PC-9 (cell line): ENCODE measurements at places on chromosomes 16 and 17.

DNA sequence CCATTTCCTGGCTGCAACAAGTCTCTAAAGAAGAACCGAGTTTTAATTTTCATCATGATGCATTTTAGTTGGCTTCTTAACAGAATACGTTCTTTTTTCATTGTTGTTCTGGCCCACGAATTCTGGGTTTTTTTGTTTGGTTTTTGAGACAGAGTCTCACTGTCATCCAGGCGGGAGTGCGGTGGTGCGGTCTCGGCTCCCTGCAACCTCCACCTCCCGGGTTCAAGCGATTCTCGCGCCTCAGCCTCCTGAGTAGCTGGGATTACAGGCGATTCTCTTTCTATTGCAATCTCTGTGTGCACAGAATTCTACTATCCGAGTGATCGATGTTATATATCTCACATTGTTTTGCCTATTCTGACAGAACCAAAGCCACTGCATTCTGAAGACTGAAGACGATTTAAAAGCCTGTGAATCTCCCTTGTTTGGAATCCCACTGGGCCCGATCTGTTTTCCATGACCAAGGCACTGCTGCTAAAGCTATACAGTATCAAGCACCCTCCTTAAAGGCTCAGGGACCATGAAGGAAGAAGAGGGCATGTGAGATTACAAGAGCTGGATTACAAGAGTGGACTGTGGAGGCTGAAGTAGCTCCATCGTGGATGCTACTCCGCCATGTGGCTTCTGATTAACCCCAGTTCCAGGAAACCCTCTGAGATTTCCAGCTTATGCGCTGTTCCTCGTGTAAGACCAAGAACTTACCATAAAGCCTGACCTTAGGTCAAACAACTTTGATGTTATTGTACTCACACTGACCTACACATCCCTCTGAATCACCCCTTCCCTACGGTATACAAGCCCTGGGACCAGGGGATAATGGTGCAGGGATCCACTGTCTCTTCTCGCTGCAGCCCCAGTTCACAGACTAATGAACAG, 44.3 kb downstream of the ADCY9 start:
- DNase-seq, result no peak

DNA sequence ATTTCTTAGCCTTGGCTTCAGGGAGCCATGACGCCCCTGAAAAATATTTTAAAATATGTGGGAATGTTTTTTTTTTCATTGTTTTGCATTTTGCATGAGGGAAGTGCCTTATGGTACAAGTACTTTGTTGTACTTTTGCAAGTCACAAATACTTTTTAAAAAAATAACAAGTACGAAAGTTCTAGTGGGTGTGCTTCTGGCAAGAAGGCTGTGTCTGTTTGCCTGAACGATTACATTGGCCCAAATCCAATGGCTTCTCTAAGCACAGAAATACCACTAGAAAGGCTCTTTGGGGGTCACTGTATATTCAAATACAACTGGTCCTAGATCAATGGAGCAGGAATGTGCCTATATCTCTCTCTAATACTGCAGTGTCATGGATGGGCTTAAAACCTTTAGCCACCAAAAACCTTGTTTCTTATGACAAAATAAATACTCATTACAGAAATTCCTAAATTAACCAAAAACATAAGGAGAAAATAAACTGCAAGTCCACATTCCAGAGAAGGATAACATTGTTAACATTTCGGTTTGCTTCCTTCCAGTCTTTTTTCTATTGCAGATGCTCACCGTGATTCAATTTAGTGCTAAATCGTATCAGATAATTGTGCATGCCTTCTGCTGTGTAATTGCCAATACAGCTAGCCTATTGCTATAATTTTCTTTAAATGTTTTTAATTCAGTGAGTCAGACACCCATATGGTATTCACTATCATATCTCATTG, 97.4 kb downstream of the VAT1L start:
- no peak for DNase-seq

- DNase-seq, result no peak
These were observed 28.7 kb downstream of the ACSF3 start for GRCh38 chr16:89122322-89122851.

DNA sequence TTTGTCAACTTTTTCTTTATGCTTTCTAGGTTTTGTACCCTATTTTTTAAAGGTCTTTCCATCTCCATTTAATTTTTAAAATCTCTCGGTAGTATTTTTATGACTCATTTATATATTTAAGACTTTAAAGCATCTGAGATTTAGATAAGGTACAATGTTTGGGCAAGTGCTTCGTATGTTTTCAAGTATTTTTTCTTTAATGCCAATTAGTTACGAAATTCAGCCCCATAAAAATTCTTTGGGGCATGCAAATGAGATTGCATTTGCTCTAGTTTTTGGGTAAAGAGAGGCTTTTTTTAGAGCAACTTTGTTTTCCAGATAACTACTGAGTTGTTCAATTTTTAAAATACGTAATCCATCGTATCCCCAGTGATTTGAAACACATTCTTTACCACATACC, 65.3 kb upstream of the CRHR1 start:
- no peak for DNase-seq

DNA sequence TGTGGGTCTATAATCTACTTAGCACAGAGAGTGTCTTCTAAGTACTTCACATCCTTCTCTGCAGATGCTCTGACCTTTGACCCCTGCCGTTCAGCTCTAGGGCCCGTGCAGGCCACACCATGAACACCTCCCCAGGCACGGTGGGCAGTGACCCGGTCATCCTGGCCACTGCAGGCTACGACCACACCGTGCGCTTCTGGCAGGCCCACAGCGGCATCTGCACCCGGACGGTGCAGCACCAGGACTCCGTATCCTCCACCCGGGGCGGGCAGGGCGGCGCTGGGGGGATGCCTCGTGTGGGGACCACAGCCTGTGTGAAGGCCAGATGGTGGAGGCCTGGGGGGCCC, 686 bp downstream of the MLST8 start:
- no peak for DNase-seq

- DNase-seq, result no peak
These were observed 9.4 kb upstream of the MYL4 start for GRCh38 chr17:47199627-47200324.

DNA sequence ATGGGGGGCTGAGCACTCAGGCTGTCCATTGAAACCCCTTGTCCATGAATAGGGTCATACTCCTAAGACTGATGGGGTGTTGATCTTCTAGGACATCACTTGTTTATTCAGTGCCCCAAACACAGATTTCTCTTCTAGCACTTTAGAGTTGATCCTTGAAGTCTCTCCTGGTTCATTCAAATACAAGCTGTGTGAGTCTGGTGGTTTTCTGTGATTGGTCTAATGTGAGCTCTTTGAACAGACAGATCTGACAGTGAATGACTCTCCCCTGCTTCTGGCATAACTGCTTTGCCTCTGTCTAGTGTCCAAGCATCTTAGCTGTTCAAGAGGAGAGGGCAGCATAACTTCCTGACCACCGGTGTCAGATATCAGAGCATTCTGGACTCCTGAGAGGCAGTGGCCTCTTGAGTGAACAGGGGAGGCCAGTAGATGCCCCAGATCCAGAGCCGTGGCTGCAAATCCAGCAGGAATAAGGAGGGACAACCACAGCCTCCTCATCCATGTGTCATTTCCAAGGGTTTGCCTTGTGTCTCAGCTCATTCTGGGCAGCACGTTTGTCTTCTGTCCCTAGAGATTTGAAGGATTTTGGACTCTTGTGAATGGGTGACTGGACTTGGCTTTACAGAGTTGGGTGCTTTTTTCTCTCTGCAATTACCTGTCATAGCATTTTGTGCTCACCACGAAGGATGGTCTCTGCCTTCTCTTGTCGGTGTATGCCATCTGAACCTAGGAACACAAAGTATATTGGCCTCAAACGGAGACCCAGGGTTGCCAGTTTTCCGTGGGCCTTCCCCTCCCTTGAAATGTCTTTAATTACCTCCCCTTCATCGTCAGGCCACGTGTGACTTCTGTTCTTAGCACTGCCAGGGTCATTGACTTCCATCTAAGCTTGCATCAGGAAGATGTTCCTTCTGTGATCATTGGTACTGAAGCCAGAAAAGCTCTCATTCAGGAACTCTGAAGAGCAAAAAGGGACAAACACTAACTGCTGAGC, 13.9 kb upstream of the CLEC18C start:
- no peak for DNase-seq

DNA sequence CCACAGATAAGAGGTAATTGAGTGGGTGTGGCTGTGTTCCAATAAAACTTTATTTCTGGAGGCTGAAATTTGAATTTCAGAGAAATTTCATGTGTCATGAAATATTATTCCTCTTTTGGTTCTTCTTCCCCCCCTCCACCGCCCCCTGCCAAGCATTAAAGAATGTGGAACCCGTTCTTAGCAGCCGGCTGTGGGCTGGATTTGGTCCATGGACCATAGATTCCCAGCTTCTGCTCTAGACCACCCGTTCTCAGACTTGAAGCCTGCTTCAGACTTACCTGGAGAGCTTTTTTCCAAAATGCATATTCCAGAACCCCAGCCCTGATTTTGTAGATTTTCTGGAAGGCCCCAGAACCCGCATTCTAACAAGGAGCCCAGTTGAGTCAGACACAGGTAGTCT, 15.1 kb upstream of the LASP1NB start:
- DNase-seq, result no peak

DNA sequence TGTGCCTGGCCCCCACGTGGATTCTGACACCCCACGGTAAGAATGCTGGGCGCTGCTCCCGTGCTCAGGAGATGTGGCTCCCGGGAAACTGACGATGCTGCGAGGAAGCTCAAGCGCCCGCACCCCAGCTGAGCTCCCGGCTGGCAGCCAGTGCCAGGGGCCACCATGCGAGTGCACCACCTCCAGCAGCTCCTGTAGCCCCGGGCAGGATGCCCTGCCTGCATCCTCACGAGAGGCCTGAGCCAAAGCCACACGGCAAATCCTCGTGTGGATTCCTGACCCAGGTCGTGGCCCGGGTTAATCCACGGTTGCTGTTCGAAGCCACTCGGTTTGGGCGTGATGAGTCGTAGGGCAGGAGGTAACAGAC, 11.6 kb upstream of the DPEP1 start:
- no peak for DNase-seq

- DNase-seq, result no peak
These were observed 2.9 kb upstream of the SIRT7 start for GRCh38 chr17:81920612-81921536.

GRCh38 chr17:12247761-12248160, 227.1 kb downstream of the MAP2K4 start:
- no peak for DNase-seq

DNA sequence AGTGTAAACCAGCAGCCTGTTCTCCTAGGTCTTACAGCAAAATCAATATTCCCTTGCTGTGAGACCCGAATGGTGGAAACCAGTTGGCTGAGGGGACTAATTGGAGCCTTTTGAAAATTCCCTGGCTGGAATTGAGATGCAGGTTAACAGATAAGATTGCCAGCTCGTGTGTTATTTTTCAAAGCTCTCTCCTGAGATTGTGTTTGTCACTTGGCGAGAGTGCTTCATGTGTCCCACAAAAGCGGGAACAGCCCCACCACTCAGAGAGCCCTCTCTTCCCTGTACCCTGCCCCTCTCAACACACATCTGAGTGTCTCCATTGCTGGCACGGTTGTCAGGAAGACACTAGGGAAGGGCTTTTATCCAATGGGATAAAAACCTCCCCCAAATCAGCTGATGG, 356.1 kb downstream of the CPPED1 start:
- DNase-seq, result no peak

- DNase-seq, result no peak
These were observed 2.8 kb downstream of the MAPK8IP3 start for GRCh38 chr16:1708768-1709180.

DNA sequence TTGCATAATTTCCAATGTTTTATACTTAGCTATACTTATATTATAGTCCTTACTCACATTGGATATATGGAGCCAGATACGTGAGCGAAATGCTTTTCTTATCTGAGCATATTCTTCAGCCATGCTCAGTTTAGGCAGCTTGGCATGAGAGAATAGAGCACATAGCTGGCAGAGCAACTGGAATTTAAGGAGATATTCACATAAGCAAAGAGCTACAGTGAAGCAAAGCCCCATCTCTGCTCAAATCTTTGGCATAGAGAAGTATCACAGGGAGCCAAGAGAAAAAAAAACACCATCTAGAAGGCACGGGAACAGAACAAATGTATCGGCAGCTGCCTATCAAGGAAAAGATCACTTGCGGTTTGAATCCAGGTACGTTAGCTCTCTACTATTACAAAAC, 734.2 kb upstream of the KIF2B start:
- no peak for DNase-seq

DNA sequence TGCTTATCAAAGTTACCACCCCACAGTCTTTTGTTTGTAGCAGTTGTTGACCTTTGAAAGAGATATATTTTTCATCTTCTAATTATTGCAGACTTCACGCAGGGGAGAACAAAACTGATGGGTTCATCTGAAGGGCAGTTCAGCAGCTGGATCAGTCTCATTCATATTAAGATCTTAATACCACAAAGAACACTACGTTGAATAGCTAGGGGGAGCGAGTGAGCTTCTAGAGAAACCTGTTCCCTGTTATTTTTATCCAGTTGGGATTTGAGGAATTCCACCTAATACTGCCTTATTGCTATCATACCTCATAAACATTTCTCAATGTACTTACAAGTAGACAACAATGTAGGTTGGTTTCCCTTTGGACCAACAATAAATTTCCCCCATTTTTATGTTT, 306.1 kb upstream of the KIF2B start:
- no peak for DNase-seq

- DNase-seq, result no peak
These were observed 45.4 kb downstream of the NFAT5 start for GRCh38 chr16:69611103-69611640.

GRCh38 chr17:75153780-75154194, 525 bp downstream of the JPT1 start:
- no peak for DNase-seq

- no peak for DNase-seq
These were observed 22.4 kb upstream of the CA4 start for GRCh38 chr17:60127068-60128064.

GRCh38 chr17:77425791-77426641, 285.2 kb downstream of the SEC14L1 start:
- peak; percentile 77 for DNase-seq

DNA sequence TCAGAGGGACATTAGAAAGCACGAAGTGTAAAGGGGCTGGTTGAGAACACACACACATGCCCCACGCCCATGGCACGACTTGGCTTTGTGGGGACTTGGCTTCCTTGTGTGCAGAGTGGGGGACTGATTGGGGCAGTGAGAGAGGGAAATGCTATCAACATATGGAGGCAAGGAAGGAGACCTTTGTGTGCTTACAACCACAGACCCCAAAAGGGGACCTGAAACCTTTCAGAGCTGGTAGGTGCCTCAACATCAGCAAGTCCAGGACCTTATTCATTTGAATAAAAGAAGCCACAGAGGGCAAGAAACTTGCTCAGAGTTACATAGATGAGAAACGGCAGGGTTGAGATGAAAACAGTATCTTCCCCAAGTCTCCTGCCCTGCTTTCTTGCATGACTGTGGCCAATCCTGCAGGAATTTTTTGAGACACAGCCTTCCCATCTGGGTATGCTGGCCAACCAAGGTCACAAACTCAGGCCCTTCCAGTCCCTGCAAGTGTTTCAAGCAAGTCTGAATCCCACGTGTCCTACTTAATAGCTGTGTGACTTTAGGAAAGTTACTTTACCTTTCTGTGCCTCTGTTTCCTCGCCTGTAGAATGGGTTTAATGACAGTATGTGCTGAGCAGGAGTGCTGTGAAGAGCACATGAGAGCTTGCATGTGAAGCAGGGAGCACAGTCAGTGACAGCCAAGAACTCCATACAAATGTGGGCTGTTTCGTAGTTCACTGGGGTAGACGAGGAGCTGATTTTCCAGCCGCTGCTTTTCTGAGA, 26.2 kb downstream of the C16orf78 start:
- DNase-seq, result no peak
